ENCODE measurements at places on chromosomes 7 and 10.

DNA sequence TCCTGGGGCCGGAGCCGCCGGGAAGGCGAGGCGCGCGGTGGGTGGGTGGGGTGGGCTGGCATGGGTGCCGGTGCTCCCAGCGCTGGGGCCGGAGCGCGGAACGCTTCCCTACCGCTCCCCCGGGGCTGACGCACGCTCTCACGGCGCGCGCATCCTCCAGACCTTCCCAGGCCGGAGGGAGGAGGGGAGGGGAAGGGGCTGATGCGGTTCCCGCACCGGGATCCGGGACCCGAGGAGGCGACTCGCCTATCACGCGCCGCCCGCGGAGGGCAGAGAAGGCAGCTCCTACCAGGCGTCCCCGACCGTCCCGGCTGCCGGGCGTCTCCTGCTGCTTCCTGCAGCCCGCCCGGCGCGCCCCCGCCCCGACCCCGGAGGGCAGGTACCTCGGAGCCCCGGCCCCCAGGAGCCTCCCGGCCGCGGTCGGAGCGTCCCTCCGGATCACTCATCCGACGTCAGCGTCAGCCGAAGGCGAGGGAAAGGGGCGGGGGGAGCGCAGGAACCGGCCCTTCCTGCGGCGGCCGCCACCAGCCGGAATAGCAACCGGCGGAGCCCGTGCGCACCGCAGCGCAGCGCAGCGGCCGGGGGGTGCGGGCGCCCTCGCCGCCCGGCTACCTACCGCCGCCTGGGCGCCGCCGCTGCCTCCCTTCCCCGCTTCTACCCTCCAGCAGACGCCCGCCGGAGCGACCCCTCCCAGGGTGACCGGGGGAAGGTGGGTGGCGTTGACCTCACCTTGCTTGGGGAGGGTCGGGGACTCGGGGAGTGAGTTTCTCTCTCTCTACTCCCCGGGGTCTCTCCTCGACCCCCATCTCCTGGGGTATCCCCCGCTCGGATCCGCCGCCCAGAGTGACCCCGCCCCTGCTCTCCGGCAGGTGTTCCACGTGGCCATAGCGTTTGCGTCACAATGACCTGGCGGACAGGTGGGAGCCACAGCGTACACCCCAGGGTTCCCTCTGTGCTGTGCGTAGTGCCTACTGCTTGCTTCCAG lies at the start of gene ICA1:
Gene ICA1, minus strand, starts transcription at position 457 of the 985 bp plus-strand sequence. CDS start 26,241 bp downstream, outside the sequence.
- DNase-seq, result peak; percentile 42

GRCh38 chr7:138900035-138900828 lies 81.0 kb downstream of the KIAA1549 start:
- DNase-seq, result no peak

DNA sequence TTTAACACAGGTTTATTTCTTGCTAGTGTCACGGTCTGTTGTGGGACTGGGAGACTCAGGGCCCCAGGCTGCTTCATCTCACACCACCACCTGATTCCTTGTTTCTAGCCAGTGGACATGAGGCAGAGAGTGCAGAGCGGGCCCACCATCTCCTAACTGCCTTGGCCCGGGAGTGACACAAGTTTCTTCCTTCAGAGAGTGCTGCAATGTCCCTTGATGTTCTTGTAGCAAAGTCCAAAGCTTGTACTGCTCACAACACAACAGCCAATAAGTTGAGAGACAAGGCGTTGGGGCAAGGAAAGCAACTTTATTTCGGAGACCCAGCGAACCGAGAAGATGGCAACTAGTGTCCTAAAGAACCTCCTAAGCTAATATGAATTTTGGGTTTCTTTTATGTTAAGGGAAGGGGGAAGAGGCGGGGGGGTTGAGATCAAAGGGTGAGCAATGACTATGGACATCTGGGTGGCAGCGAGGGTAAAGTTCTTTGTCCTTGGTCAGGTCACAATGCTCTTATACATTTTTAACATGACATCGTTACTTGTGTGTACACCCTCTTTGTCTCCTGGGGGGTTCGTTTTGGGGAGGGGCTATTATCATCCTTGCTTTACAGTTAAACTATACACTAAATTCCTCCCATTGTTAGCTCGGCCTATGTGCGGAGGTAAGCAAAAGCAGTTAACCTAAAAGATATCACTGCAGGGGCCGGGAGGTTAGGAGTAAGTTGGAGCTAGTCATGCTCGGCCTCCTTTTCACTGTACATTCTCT lies 31.6 kb downstream of the SH2D4B start:
- no peak for DNase-seq

GRCh38 chr10:4581929-4582328 lies 244.1 kb upstream of the AKR1E2 start:
- DNase-seq, result no peak

DNA sequence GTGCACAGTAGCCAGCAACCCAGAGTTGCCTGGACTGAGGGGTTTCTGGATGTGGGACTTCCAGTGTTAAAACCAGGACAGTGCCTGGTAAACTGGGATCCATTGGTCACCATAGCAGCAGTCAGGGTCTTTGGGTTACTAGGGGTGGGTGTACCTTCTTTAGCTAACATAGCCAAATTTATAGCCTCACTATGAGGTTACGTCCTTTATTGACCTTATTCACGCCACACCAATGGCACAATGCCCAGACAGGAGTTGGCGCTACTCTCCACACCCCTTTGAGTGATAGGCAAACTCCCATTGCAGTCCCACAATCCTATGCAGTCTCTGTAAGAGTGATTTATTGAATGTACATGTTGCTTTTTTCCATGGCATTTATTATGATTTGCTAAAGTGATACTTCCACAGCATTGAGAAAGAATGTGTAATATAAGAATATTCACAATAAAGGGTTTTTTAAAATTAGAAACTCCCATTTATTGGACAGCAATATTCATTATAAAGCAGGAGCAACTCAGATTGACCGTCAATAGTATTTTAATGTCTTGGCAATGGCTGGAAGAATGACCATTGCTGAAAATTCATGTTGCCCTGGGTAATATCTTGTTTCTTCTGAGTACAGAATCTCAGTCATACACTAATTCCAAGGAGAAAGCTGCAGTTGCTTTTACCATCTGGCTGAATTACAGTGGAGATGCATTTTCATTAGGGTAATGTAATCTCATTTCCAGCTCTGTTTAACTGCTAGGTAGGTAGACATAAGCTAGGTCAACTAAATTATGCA lies 26.1 kb downstream of the IFIT5 start:
- DNase-seq, result no peak

DNA sequence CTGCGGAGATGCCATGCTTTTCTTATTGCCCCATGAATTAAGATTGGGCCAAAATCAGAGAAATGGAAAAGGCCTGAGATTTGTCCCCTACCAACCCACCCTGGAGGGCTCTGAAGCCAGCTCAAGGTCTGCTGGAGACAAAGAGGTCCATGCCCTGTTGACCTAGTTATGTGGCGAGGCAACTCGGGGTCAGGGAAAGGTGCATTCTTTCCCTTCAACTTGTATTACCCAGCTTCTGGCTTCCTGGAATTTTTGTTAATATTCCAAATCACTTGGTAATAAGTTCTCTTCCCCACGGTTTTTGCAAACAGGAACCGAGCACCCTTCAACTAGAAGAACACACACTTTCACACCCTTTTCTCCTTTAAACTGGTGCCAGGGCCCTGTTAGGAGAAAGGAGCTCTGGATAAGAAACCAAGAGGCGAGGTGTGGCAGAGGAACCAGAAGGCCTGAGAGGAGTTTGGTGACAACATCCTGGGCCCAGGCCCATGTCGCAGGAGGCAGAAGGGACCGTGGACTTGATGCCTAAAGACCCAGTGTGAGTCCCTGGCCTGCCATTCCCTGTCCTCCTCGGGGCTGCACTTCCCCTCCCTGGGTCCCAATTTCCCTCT lies 12.5 kb upstream of the SFRP5 start:
- no peak for DNase-seq

DNA sequence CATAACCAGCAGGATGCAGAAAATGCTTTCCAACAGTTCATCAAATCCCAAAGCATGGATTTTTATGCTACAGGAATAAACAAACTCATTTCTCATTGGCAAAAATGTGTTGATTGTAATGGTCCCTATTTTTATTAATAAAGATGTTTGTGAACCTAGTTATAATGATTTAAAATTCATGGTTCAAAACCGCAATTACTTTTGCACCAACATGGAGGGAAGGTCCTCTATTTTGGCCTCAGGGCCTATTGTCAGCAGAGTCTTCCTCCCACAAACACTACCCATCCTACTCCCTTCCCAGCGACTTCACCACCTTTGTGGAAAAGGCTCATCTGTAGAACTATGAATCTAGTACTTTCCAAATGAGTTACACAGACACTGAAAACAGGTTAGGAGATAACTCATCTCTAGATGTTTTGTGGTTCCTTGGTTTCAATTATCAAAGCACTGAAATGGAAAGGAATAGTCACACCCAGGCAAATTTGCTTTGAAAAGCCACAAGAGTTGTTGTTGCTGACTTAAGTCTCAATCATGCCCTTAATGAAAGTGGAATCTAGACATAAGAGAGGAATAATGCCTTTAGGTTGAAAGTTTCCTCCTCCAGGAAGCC lies 59.4 kb upstream of the FRMD4A start:
- peak; percentile 75 for DNase-seq

DNA sequence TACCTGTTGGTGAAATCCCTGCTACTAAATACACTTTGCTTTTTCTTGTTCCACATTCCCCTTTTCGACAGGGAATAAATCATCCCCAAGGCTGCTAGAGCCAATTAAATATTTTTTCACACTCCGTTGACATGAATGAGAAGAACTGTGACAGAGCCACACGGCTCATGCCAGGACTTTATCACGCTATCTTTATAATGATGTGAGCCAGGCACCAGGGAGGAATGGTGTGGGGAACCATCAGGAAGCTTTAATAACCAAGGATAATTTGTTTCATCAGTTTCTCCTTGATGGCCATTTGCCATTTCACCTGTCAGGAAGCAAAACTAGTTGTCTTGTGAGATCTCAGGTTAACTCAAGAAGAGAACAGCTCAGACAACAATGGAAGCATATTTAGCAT lies 193.0 kb upstream of the C7orf33 start:
- DNase-seq, result no peak

DNA sequence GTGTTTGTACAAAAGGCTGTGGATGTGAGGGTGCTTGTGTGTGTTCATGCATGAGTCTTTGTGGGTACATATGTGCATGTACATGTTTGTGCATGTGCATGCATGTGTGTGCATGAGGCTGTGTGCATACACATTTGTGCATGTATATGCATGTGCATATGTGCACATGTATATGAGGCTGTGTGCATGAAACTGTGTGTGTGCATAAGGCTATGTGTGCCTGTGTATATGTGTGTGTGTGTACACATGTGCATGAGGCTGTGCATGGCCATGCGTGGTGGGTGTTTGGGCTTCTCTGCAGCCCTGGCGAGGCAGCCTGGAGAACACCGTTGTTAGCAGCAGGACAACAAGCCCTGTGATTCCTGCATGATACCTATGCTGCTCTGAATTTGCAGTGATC lies 207.7 kb upstream of the ADCY1 start:
- no peak for DNase-seq

DNA sequence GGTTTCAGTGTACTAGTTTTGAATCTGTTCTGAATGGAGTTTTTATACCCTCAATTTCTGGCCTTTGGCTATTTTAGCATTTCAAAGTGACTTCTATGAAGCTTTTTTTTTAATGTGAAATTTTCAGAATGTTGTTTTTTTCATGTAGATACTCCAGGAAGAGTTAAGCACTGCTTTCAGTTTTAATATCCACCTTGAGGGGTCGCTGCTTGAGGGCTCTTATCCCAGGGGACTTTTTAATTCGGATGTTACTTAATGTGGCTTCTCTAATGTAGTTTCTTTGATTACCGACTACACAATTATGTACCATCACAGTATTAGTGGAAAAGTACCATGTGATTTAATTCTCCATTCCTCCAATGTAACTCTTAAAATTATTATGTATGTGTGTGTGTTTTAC lies 5.2 kb downstream of the IFIT5 start:
- DNase-seq, result no peak

Measured in activated T-cell treated with anti-CD3 and anti-CD28 coated beads, Interleukin-2, amount 50 U/mL, for 72 hours (primary cell).